Spinal cord (tissue), 10 donors: ENCODE measurements at places on chromosomes 12 and 14.

- DNase-seq = no peak
These were observed 7.9 kb downstream of the CCDC85C start for GRCh38 chr14:99596071-99596627.

GRCh38 chr14:68512088-68512487, 280.8 kb downstream of the ZFP36L1 start:
- no peak for DNase-seq

- DNase-seq = no peak
These were observed 1494.7 kb upstream of the TMEM132C start for GRCh38 chr12:126772171-126772864.

- no peak for DNase-seq
These were observed 47.6 kb downstream of the PRICKLE1 start for GRCh38 chr12:42541965-42542364.

- no peak for DNase-seq
These were observed 60.3 kb downstream of the AVPR1A start for GRCh38 chr12:63090716-63091115.

DNA sequence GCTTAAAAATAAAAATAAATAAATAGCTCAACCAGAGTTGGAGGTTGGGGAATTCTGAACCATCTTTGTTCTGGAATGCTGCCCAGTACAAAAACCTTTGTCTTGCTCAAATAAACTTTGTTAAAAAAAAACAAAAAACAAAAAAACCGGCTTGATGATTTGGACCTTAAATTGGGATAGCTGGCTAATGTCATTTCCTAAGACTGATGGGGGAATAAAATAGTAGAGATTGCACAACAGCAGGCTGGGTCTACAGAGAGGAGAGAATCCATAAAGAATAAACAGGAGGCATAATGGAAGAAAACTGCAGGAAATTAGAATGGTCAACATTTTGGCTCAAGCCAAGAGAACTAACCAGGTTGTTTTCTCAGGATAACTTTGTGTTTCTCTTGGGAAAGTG, 370.9 kb downstream of the AEBP2 start:
- no peak for DNase-seq

- no peak for DNase-seq
These were observed 54.1 kb upstream of the PCED1B start for GRCh38 chr12:47025349-47025748.

GRCh38 chr14:64769096-64770020, 65.1 kb downstream of the PLEKHG3 start:
- DNase-seq = no peak

DNA sequence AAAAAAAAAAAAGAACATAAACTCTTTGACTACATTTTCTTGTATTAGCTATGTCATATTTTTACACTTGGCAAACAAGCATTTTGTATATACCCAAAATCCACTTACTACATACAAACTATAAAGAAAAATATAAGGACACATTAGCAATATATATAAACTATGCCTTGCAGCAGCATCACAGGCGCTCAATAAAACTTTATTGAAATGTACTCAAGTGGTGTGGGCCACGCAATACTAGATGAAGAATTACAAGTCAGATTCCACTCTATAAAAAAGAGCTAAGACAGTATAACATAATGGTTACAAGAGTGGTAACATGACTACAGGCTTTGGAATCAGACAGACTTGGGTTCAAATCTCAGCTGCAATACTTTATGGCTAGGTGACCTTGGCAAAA, 3.1 kb upstream of the AP4S1 start:
- DNase-seq = no peak

- no peak for DNase-seq
These were observed 13.0 kb downstream of the TCP11L2 start for GRCh38 chr12:106315523-106315922.

GRCh38 chr12:75236206-75236605, 26.6 kb upstream of the KCNC2 start:
- DNase-seq = no peak

- DNase-seq = no peak
These were observed 375.0 kb downstream of the TRHDE start for GRCh38 chr12:72647139-72647538.

- DNase-seq = no peak
These were observed 128.4 kb downstream of the METTL25 start for GRCh38 chr12:82486524-82487235.

- peak; percentile 54 for DNase-seq
These were observed 21.4 kb upstream of the CLEC2D start for GRCh38 chr12:9647825-9648700.

GRCh38 chr12:121050725-121051124, 11.7 kb upstream of the OASL start:
- no peak for DNase-seq

DNA sequence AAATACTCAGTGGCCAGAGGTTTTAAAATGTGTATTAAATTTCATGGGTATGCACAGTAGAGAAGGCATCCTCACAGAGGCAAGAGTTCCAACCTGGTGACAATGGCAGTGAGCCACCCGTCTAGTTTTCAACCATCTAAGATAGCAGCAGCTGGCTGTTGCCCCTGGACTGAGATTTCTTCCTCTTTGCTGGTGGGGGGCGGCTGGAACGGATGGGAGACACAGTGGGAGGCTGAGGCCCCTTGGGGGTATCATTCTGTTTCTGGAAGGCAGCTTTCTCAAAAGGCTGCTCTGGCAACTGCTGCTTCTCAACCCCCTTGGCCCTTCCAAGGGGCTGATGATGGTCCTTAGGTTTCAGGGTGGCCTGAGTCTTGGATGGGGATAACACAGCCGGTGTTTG, 1.0 kb upstream of the IFFO1 start:
- DNase-seq = no peak

- peak; percentile 72 for DNase-seq
These were observed 636 bp downstream of the FBXO33 start for GRCh38 chr14:39431416-39432178.

DNA sequence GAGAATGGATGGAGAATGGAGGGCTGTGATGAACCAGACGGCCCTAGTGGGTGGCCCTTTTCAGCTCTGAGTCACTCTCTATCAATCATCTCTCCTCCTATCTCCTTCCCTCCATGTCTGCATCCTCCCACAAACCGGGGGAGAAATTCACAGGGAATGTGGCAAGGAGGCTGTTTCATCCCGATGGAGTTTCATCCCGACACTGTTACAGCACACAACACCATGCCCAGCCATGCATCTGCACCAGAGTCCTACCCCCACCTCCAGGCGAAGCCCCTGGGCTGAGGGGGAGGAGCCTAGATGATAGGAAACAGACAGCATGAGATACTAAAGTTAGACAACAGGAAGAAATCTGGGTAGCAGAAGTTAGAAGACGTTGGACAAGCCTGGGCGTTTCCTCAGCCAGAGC, 20.8 kb downstream of the SLC8B1 start:
- no peak for DNase-seq

GRCh38 chr14:94970941-94971730, 186.2 kb downstream of the DICER1 start:
- no peak for DNase-seq

DNA sequence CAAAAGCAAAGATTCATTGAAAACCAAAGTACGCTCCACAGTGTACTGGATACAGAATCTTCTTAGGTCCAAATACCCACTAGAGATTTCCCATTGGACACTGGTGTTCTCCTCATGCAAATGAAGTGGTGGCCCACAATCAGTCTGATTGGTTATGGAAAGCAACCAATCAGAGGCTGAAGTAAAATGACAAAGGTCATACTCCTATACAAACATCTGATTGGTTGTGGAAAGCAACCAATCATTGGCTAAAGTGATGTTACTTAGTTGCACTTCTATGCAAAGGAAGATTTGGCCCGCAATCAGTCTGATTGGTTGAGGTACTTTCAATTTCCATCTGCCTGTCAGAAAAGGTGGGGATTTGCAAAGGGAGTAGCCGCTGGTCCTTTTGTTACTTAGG, 1.3 kb upstream of the WASHC3 start:
- peak; percentile 5 for DNase-seq

GRCh38 chr12:132710043-132710404, 618 bp upstream of the PGAM5 start:
- DNase-seq = peak; percentile 32

GRCh38 chr14:63650256-63650952, 8.7 kb upstream of the WDR89 start:
- no peak for DNase-seq
